ENCODE measurements at places on chromosomes 5 and 9.

GRCh38 chr9:114117996-114118830, 19.1 kb upstream of the KIF12 start:
- no peak for DNase-seq

DNA sequence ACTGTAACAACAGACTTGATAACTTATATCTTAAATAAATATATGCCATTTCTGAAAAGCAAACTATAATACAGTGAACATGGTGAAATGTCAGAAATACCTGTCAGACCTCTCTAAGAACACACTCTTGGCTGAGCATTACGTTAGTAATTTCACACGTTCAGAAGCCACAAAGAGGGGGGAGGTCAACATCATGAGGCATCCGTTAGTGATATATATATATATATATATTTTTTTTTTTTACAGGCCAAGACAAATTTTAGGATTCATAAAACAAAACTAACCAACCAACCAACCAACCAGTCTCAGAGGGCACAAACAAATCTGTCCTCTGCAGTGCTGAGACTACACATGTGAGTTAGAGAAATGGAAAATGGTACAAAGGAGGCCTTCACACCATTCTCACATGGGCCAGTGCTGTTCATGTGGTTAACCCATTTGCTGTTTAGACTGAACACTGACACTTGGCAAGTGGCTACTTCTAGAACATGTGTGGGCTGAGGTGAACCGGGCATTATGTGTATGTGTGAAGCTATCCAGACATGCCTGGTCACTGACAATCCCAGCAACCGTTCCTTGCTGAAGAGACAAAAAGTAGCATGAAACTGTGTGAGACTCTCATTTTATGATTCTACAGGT, 54.5 kb downstream of the ELL2 start:
- DNase-seq, result no peak

- DNase-seq, result no peak
Measured at GRCh38 chr5:34674187-34674586, 18.1 kb downstream of the RAI14 start.

DNA sequence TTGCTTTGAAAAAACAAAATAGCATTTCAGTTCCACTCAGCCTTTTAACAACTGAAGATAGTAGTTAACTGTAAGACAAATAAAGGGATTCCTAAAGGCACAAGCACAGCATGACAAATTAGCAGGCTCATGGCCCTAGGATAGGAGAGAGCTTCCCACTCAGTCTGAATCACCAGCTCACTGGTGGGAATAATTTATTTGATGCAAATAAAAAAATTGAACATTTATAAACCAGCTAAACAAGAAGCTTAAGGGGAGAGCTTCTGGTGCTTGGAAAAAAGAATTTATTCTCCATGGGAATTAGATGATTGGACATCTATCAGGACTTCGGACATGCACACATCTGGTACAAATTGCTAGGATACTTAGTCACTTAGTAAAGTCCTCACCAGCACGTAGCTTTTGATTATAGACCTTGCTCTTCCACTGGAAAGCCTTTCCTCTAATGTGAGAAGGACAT, 294.1 kb upstream of the TNC start:
- DNase-seq, result no peak

GRCh38 chr9:98132806-98133631, 14.0 kb upstream of the TRIM14 start:
- no peak for DNase-seq

DNA sequence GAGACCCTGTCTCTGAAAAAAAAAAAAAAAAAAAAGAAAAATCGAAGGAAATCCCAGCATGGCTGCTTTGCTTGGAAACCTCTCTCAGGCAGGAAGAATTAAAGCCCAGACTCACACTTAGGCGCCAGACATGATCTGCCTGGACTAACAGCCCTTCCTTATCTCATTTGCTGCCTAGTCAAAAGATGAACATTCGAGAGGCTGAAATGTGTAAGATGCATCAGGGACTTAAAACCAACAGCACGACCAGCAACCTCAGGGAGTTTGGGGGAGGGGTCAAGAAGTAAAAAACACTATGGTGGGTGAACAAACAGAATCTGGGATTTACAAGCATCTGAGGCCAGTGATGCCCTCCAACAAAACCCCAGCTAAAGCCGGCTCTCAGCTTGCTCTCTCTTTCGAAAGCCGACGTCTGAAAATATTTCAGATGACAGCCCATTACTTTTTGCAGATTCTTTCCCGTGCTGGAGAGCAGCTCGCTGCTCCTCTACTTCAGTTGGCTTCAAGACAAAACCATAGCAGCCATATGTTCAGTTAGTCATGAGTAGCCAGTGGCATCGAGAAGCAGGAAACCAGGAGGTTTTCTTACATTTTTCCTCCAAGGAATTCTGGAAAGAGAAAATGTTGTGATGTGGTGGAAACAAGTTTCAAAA, 249.9 kb downstream of the MARCHF11 start:
- DNase-seq, result no peak

DNA sequence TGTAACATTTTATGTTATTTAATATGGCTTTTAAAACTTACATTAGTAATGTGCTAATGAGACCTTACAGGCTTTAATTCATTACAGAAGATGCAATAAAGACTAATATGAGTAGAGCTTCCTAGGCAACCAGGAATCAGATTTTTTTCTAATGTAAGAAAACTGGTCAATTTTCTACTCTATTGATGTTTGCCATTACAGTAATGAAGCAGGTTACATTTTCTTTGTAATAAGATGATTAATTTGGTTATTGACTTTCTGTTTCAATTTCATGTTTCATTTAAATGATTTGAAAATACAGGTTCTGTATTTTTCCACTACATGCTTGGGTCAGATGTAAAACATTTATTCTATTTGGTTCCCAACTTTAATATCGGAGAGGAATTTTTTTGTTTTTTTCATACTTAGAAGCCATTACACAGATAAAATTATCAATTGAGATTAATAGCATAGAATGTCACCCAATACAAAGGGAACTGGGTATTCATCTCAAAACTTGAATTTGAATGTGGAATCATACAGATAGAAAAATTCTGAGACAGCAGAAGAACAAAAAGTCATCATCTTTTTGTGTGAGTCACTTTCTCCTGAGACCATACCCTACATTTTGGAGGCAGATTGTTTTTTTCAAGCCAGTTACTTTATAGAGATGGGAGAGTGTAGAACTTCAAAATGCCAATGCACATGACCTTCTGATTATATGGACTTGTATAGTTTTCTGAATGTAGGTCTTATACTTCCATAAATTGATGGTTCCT, 133.6 kb upstream of the HMHB1 start:
- no peak for DNase-seq

GRCh38 chr5:135269931-135270421, 129.1 kb downstream of the MACROH2A1 start:
- no peak for DNase-seq

DNA sequence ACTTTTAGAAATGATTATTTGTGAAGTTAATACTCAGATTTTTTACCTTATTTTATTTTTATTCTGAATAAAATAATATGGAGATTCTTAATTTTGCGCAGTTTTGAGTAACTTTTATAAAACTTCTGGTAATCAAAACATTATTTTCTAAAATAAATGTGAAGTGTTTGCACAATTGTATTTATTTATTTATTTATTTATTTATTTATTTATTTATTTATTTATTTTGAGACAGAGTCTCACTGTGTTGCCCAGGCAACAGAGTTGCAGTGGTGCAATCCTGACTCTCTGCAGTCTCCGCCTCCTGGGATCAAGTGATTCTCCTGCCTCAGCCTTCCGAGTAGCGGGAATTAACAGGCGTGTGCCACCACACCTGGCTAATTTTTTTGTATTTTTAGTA, 73.5 kb downstream of the RPS6 start:
- DNase-seq, result no peak

DNA sequence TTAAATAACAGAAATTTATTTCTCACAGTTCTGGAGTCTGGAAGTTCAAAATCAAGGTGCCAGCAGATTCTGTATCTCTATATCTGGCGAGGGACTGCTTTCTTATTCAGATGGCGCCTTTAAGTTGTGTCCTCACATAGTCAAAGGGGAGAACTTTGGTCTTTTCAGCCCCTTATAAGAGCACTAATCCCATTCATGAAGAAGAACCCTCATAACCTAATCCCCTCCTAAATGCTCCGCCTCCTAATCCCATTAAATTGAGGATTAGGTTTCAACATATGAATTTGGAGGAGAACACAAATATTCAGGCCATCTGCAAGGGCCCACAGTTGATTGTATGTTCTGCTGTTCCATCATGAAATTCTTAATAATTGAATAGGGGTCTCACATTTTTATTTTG, 10.8 kb upstream of the CCDC152 start:
- no peak for DNase-seq

- DNase-seq, result no peak
Measured at GRCh38 chr5:108769352-108769751, 21.7 kb downstream of the FER start.

DNA sequence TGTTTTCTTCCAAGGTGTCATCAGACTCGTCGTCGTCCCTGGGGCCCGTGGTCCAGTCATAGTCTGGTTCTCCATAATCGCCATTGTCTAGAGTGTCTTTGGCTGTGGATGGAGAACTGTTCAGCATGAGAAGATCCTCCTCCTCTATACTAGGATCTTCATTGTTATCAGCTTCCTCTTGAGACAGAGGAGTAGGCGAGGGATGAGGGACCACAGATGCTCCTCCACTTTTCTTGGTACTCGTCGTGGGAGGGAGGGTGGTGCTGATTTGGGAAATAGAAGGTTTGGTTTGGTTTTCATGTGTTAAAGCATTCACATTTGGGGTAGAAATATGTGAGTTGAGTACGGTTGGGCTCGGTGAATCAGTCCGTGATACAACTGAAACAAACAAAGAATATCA, 8.8 kb downstream of the C5orf15 start:
- DNase-seq, result no peak

DNA sequence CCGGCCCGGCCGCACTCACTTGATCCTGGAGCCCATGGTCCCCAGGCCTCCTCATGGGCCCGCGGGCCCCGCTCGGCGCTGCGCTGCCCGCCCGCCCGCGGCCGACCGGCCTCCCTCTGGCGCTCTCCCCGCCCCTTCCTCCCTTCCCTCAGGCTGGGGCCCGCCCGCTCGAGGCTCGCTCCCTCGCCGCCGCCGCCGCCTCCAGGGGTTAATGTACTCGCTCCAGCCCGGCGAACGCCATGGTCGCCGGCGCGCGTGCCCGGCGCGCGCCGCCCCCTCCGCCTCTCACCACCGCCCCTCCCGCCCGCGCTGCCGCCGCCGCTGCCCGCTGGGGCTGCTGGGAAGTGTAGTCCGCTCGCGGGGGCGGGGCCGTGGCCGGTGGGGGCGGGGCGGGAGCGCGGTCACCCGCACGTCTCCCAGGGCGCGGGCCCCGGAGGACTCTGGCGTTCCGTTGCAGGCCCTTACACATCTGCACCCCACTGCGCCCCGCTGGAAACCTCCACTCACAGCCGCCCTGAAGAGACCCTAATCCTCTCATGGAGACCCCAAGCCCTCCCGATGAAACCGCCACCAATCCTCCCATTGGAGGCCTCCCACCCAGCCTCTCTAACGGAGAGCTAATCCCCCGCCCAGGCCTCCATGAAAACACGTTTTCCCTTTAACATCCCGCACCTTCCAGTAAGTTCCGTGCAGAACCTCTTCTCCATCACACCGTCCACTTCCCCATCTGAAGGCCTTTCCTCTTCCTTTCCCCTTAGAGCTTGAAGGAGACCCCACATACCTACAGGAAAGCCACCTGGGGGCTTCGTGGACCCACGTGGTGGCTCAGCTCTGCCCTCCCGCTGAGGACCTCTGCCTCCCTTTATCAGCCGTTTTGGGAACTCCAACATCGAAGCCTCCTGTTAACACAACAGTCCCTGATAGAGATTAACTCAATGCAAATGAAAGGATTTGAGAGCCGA, at the start of gene DENND1A:
Gene DENND1A, minus strand, starts transcription at position 257 of the 962 bp plus-strand sequence. Its CDS starts 221 bp downstream, at position 36.
- peak; percentile 92 for DNase-seq

DNA sequence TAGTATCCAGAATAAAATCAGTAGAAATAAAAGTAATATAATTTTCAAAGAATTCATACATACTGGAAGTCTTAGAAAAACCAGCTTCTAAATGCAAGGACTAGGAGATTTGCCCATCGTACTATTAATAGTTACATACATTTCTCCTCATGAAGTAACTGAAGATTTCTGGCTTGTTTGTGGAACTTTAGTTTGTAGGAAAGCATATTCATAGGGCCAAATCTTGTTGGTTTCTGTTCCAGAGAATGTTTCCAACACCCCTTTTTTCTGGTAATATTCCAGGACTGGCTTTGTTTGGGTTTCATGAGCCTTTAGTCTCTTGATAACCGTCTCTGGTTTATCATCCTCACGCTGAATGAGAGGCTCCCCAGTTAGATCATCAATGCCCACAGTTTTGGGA, 66.3 kb upstream of the TJP2 start:
- no peak for DNase-seq

DNA sequence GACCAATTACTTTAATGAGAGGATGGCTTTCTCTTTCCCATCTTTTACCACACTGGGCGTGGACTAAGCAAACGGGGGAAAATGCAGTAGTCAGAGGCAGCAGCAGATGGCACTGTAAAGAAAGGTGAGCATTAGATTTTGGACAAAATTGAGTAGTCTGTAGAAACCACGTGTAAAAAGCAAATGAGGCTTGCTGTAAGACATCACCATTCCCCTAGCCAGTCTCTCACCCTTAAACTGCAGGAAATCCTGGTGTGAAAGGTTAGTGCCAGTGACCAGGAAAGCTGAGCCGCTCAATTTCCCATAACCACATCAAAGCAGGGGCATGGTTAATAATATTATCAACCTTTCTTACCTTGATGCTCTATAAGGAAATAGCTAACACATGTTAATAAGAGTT, 31.8 kb downstream of the SPATA31C2 start:
- DNase-seq, result peak; percentile 23

DNA sequence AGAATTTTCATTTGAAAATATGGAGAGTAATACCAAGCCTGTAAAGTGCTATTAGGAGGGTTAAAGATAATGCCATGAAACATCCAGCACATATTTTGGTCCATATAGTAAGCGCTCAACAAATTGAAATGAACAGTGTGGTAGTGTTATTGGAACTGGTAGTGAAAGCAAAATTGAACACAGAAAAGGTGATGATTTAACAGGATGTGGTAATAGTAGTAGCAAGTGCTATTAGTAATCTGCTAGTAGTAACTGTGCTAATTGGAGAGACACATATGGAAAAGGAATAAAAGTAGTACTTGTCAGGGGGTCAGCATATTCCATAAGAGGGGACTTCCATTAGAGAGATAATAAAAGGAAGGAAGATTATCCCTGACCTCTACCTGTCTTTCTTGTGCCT, 187.3 kb downstream of the HTR1A start:
- no peak for DNase-seq

DNA sequence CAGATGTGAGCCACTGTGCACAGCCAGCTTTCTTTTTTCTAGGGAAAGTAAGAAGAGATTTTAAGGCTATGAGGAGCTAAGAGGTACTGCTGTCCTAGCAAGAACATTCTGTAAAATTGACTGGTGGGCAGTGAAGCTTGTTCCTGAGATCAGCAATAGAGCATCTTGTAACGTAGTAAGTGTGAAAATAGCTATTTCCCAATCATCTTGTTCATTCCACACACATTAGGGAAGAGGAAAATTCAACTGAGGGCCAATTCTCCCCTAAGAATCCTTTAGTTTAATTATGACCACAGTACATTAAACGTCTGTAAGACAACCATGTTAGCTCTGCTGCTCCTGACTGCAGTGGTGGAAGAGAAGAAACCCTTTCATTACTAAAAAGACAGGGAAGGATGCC, 246.2 kb downstream of the EFNA5 start:
- no peak for DNase-seq

- no peak for DNase-seq
Measured at GRCh38 chr5:44637916-44638869, 170.6 kb upstream of the MRPS30 start.
